EH (cell line): ENCODE measurements at places on chromosomes 16 and 17.

- no peak for DNase-seq
Measured at GRCh38 chr17:1623057-1623630, 5.5 kb downstream of the SLC43A2 start.

DNA sequence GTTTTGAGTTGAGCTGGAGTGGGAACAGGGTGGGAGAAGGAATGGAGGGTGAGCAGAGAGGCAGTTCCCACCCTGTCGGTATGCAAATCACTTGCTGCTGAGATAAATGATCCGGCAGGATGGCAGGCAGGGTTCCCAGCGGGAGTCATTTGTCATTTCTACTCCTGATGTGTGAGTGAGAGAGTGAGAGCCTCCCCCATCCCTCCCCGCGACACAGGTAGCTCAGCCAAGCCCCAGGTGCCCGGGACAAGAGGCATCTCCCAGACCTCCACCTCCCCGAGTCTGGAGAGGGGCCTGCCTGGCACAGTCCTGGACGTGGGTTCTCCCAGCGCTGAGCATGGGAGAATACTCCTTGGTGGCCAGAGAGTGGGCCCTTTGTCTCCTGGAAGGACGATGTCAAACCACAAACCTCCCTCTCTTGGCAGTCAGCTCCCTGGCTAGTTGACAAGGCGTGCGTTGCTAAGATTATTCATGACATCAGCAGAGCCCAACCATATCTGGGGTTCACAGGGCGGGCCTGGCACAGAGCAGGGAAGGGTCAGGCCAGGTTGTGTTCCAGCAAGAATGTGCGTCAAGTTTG, 33.7 kb upstream of the TNRC6C start:
- DNase-seq: no peak

DNA sequence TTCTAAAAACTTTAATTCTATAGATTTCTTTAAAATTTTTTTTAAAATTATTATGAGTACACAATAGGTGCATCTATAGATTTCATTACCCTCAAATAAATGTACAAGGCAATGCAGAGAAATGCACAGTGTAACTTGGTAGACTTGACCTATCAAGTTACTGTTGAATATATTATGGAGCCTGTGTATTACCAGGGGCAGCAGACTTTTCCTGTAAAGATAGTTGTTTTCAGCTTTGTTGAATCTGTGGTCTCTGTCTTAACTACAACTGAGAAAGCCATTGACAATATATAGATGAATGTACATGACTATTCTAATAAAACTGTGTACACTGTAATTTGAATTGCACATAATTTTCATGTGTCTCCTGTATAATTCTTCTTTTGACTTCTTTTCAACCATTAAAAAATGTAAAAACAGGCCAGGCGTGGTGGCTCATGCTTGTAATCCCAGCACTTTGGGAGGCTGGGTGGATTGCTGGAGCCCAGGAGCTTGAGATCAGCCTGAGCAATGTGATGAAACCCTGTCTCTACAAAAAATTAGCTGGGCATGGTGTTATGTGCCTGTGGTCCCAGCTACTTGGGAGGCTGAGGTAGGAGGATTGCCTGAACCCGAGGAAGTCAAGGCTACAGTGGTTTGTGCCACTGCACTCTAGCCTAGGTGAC, 39.4 kb downstream of the TENT4B start:
- DNase-seq: no peak

- DNase-seq: no peak
Measured at GRCh38 chr17:19652595-19652994, 4.0 kb downstream of the ALDH3A2 start.

DNA sequence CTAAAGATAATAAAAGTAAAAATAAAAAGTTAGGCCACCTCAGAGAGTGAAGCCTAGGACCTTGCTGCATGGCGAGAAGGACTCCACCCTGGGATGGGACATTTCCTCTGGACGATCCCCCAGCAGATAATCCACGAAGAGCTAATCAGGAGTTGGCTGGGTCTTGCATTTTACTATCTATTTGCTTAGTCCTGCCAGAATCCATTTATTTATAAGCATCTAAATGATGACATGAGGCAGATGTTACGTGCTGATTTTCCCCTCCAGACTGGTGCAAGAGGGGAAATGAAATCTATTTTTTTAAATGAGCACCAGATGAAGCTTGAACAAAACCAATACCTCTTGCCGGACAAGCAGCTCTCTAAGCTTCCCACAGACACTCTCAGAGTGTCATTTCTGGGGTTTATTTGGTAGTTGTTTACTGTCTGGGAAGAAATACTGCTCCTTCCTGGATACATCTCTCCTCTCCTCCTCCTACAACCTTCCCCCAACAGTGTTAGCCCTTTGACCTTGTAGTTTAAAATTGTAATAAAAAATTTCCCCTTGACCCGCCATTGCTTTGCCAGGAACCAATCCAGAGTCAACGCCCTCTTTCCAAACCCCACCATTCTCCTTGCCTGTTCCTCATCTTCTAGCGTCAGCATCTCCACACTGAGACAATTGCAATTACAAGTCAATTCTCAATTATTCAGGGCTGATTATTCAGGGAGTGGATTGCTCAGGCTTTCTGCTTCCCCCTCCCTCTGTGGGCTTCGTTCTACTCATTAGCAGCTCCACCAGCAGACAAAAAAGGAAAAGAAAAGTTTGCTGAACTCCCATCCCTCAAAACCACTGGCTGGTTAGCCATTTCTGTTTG, 63.0 kb downstream of the GSG1L start:
- no peak for DNase-seq

GRCh38 chr17:59154721-59155438, at the start of gene SKA2:
TSS of gene SKA2 (minus strand) at chr17:59155186. CDS start at chr17:59155163, 23 bp downstream.
- no peak for DNase-seq

- peak; percentile 64 for DNase-seq
Measured at GRCh38 chr17:76414334-76415295, 30.2 kb downstream of the SPHK1 start.

- DNase-seq: no peak
Measured at GRCh38 chr16:88888057-88888456, 21.6 kb upstream of the PABPN1L start.

GRCh38 chr16:12141073-12141951, 164.8 kb downstream of the SNX29 start:
- DNase-seq: peak; percentile 53

- peak; percentile 82 for DNase-seq
Measured at GRCh38 chr16:88924834-88925539, 52.0 kb downstream of the CBFA2T3 start.

- peak; percentile 44 for DNase-seq
Measured at GRCh38 chr17:61221597-61222471, 177.8 kb upstream of the TBX2 start.

- DNase-seq: peak; percentile 14
Measured at GRCh38 chr17:74123350-74123749, 80.1 kb upstream of the RPL38 start.
